Activated CD8-positive, alpha-beta memory T cell treated with anti-CD3 and anti-CD28 coated beads, Interleukin-2, amount 10 ng/mL, durations not matched to agents 7 days and 5 days (primary cell): ENCODE measurements at places on chromosomes 2 and 18. TPM values are rescaled to one million over a fixed set of nuclear protein-coding genes. Genes with fewer than 3 reads are reported as not detected.

The SNED1 gene
- total RNA-seq: 3.6 TPM

The MLPH gene
- total RNA-seq: not detected

The INO80B gene
- 39.5 TPM for total RNA-seq

The HOXD3 gene
- not detected for total RNA-seq

The CDH2 gene
- not detected for total RNA-seq

The NDC80 gene
- 101 TPM for total RNA-seq

The KCNJ3 gene
- total RNA-seq: not detected

The SAG gene
- 0.09 TPM for total RNA-seq

The SLC23A3 gene
- 2.6 TPM for total RNA-seq

The TMEM178A gene
- total RNA-seq: not detected

The ABCG8 gene
- total RNA-seq: not detected

The RAMP1 gene
- total RNA-seq: 0.64 TPM

DNA sequence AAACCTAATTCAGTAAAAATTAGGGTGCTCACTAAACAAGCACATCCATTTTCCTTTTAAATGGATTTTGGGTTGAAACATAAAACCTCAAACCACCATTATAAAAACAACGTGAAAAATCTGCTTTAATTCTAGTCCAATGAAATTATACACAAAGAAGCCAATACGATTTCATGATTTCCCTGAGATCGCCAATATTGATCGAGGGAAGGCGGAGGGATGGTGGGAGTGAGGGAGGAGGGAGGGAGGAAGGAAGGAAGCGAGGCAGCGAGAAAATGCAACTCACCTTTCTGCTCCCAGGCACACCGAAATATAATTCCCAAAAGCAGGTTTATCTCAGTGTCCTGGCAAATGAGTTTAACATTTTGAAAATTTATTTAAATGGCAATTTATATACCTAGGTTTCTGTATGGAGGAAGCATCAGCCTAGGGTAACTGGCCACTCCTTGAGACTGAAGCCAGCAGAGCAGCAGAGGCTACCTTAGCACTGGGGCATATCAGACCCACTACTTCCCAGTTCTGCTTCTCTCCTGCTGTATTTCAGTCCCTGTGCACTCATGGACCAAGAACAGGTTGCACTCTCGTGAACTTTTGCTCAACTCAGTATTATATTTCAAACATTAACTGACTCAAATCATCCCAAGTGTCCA lies 2.3 kb upstream of the ONECUT2 start:
- no peak for DNase-seq

- no peak for DNase-seq
Measured at GRCh38 chr2:12300019-12300602, 416.6 kb upstream of the TRIB2 start.

DNA sequence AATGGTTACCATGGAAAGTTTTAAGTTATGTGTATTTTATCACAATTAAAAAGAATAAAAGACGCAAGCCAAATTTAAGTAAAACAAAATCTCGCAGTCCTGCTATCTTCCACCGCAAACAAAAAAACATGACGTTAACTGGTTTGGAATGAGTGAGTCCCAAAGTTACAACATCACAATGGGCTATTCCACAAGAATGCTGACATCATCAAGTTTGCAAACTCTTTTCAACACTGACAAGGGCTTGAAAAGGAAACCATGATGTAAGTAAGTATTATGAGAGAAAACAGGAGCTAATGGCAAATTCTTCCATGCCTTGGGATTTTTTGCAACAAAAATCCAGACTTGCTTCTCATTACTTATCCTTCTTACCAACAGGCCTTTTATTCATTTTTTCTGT lies 31.1 kb downstream of the SIGLEC15 start:
- no peak for DNase-seq

- DNase-seq: no peak
Measured at GRCh38 chr2:23486684-23487075, 101.7 kb downstream of the KLHL29 start.

DNA sequence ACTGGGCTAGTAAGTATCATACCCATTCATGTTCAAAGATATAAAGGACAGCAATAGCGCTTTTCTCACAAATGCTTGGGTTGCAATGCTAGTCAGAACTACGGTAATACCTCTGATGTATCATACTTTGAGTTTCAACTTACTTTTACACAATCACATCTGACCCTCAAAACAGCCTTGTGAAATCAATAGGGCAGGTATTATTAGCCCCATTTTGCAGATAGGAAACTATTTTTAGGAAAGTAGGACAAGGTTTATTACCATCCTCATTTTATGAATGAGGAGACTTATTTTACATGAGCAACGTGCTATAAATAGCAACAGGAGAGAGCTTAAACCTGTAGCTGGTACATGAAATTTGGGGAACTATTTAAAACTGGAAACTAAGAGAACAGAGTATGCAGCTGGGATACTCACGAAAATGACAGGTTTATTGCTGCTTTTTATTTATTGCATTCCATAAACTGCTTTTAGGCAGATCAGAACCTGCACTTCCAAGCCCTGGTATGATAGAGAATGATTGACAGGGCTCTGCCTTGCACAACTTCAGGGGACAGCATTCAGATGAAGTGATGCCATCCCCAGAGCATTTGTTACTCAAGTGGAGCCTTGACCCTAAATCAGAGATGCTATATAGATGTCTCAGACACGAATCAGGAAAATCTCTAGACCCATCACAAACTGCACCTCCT lies 42.4 kb upstream of the PPM1B start:
- DNase-seq: no peak

GRCh38 chr2:231689124-231689893 lies 19.0 kb upstream of the PTMA start:
- DNase-seq: no peak

- no peak for DNase-seq
Measured at GRCh38 chr2:218202266-218202665, 14.7 kb upstream of the ARPC2 start.

DNA sequence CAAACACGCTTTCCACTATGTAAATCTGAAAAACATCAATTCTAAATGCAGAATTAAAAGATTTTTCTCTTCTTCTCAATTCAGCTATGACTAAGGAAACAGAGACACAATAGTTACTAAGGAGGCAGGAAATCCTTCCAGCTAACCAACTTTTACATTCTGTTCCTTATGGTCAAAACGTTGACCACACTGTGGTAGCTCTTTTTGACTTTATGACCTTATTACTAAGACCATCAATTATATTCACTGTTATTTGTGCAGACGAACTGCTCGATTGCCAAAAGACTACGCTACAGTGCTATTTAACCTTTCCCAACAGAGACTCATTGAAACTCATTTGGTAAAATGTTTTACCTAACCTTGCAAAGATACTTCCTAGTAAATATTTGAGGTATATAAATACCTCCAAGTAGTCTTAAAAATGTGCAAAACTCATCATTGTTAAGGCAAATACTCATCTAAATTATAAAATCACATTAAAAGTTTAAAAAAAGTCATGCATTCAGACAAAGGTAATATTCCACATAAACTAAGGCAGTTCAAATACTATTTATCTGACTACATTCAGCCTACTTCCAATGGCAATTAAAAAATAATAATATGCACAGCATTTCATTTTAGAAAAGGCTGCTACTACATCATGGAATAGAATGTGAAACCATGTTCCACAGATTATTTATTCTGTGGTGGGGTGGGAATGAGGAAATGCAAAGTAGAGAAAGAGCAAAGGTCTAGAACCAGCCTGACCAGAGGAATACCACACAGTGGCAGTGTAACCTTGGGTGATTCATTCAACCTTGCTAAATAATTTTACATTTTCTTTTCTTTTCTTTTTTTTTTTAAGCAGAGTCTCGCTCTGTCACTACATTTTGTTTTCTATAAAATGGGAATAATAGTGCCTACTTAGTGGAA lies 139.9 kb downstream of the THADA start:
- no peak for DNase-seq

DNA sequence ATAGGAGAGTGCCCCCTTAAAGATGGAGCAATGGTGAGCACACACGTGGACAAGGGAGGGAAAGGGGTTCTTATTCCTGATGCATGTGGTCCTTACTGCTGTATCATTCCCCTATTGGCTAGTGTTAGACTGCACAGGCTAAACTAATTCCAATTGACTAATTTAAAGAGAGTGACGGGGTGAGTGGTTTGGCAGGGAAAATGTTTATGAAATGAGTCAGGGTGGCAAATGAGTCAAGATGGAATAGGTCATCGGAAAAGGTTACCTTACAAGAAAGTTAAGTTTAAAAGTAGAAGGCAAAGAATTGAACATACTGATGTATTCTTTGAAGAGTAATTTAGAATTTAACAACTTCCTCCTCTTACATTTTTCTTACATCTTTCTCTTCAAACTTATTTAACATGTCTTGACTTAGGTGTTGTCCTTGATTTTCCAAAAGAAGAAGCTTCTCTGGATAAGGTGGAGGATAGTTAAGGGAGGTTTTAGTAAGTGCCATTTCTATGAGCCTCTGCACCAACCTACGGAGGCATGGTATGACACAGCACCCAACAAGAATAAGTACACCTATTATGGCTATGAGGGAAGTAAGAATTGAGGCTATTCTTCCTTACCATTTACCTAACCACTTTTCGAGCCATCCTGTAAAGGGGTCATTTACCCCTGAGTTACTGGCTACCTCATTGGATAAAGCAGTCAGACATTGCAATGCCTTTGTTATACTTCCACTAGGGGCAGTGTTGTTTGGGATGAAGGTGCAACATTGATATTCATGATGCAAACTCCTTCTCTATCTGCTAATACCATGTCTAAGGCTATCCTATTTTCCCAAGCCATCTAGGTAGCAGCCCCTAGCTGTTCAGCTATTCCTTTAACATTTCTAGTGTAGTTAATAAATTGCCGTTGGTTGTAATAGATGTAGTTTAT lies 1345.8 kb upstream of the LRRTM1 start:
- no peak for DNase-seq

- DNase-seq: no peak
Measured at GRCh38 chr2:188314314-188315054, 22.8 kb downstream of the GULP1 start.

GRCh38 chr2:170822290-170823087 lies 5.8 kb downstream of the GAD1 start:
- no peak for DNase-seq

DNA sequence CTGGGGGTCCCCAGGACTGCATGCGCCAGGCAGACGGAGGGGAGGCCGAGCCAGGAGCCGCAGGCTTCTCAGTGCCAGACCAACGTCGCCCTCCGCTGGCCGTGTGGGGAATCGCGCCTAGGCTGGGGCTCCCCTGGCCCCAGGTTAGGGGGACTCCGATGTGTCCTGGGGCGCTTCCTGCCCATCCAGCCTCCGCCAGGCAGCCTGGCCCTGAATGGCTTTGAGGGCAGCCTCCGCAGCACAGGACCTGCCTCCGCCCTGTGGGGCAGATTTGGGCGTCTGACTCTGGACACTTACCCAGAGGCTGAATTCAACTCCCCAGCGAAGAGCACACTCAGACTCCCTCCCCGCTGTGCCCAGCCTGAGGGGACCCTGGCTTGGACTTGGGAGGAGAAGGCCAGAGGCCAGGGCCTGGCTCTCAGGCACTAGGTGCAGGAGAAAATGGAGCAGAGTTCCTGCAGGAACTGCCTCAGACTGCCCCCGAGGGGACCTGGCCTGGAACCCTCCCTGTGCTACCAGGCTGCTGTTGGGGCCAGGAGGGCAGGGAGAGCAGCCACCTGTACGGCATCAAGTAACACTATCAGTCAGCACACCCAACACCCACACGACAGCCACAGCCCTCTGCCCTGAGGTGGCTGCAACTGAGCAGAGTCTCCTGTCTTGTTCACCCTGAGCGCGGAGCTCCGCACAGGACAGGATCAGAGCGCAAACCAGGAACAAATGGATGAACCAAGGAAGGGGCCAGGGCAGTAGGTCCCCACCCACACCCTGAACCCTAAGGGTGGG lies 597 bp upstream of the TEKT4 start:
- DNase-seq: peak; percentile 53

DNA sequence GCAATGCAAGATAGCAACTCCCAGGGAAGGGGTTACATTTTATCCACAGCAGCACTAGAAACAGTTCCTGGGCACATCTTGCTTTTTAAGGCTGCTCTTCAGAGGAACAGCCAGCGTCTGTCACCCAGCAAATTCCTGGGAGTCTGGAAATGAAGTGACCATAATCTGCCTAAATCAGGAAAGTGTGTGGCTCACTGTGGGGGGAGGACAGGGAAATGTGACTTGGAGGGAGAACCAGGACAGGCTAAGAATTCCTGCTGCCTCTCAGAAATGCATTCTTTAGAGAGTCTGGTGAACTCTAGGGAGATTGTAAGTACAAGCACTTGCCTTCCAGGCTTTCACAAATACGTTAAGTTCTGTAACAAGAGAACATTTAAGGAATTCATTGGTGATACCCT lies 364.3 kb upstream of the SPHKAP start:
- DNase-seq: no peak

GRCh38 chr2:70381235-70381634 lies 79.4 kb upstream of the FAM136A start:
- DNase-seq: no peak

DNA sequence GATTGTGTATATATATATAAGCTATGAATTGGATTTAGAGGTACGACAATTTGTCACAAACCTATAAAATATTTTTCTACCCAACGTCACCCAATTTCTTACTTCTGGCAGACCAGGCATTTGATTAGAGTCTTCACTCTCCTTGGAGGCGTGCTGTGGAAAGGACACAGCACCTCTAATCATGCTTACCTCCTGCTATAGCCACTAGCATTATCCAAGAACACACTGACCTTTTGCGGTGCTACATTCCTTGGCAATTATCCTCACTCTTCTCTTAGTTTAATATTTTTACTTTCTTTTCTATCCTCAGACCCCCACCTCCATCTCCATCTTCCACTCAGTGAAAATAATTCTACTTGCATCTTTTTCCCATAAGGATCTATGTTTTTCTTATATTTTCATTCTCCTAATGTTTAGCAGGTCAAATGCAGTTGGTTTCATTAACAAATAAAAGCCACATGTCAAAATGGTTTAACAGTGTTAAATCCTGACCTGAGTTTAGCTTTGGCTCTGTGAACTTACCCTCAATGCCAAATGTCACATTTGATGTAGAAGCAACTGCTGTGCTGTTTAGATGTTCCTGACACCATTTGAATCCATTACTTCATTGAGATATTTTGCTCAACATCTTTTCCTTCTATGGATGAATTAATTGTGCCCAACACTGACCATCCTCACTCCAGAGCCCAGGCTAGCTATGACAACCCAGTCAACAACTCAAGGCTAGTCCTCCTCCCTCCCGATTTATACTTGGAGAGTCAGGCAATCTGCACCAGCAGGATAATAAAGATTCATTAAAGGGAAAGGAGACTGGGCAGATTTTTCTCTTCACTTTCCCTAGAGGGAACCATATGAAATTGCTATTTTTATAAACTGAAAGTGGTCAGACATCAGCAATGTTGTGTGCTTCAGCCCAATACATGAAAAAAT lies 240.5 kb downstream of the MREG start:
- no peak for DNase-seq

DNA sequence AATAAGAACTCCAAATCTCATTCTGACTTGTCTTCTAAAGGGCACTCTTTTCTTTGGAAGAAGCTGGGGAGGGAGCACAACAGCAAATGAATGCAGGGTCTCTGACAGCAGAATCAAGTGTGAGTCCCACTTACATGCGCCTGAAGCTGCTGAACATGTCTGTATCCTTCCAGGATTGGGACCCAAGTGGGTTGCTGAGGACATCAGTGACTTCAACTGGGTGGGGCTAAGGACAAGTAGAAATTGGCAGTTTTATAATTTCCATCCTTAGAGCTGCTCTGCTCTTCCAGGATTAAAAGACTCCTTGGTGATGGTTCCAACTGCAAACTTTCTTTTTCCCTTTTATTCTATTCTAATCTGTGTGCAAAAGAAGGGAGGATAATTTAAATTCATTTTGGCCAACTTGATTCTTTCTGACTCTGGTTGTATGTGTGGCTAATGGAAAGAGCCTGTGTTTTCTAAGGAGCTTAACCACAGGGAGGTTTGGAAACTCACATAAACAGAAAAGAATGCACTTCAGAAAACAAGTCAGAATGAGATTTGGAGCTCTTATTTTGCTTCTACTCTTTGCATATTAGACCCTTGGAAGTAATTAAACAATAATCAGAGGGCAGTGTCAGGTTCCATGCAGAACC lies 20.6 kb downstream of the ANTXR1 start:
- DNase-seq: no peak
